Stomach (tissue), 19 donors: ENCODE measurements at places on chromosomes 3 and 15. TPM values are rescaled to one million over a fixed set of nuclear protein-coding genes. Genes with fewer than 3 reads are reported as not detected.

The ROBO2 gene
- polyA plus RNA-seq, result 0.25 TPM

The HYAL1 gene
- polyA plus RNA-seq, result 12.7 TPM

The B3GNT5 gene
- polyA plus RNA-seq, result 6.1 TPM

The AMIGO3 gene
- polyA plus RNA-seq, result 0.76 TPM

The AHSG gene
- not detected for polyA plus RNA-seq

The CCR8 gene
- polyA plus RNA-seq, result not detected

The TLNRD1 gene
- polyA plus RNA-seq, result 6.9 TPM

The OCA2 gene
- polyA plus RNA-seq, result not detected

The P2RY14 gene
- 8.6 TPM for polyA plus RNA-seq

The NLGN1 gene
- 0.37 TPM for polyA plus RNA-seq

The MAP1A gene
- polyA plus RNA-seq, result 2.2 TPM

The LRTM1 gene
- not detected for polyA plus RNA-seq

The OSBPL10 gene
- 5.8 TPM for polyA plus RNA-seq

The ELL3 gene
- 4.0 TPM for polyA plus RNA-seq

The DNAH1 gene
- polyA plus RNA-seq, result 1.9 TPM

The CMTM7 gene
- 7.4 TPM for polyA plus RNA-seq

The CCR9 gene
- polyA plus RNA-seq, result 0.08 TPM

The CCDC51 gene
- polyA plus RNA-seq, result 6.0 TPM

The HGD gene
- polyA plus RNA-seq, result 6.3 TPM

The TTLL3 gene
- 7.8 TPM for polyA plus RNA-seq

The COLQ gene
- polyA plus RNA-seq, result 0.76 TPM

The IQCF5 gene
- polyA plus RNA-seq, result not detected

The GOLGA8R gene
- polyA plus RNA-seq, result 0.31 TPM

The CSPG5 gene
- polyA plus RNA-seq, result not detected

The OXTR gene
- not detected for polyA plus RNA-seq

The GOLGA6D gene
- polyA plus RNA-seq, result not detected

The NRG4 gene
- polyA plus RNA-seq, result 22.7 TPM
